ENCODE measurements at places on chromosomes 11 and 22. TPM values are rescaled to one million over a fixed set of nuclear protein-coding genes. Genes with fewer than 3 reads are reported as not detected.

DNA sequence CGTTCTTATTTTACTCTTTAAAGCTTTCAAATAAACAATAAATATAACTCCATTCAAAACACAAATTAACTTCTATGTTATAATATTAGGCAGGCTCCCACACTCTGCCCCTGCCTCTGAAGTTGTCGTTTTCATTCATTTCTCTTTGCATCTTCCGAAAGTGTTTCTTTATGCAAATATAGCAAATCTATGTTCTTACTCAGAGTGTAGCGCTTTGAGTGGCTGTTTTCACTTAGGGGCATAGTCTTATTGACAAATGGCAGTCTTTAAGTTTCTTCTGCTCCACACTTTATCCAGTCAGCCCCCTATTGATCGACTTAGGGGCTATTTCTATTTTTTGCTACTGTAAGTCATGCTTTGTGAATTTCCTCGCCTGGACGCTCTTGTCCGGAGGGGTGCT lies 45.3 kb upstream of the RTL6 start:
- H3K27ac ChIP-seq = no peak overlapping the region
- DNase-seq = no peak
- no peaks in the 10 kb centered on the region for H3K27me3 ChIP-seq
- H3K36me3 ChIP-seq = no peaks in the 10 kb centered on the region
- H3K4me1 ChIP-seq = no peaks in the 10 kb centered on the region

- H3K4me3 ChIP-seq = no peak overlapping the region
- H3K4me1 ChIP-seq = no peaks in the 10 kb centered on the region
- H3K27ac ChIP-seq = no peak overlapping the region
- DNase-seq = no peak
- no peaks in the 10 kb centered on the region for H3K36me3 ChIP-seq
Measured at GRCh38 chr11:102799681-102800340, 1.9 kb upstream of the MMP1 start.

DNA sequence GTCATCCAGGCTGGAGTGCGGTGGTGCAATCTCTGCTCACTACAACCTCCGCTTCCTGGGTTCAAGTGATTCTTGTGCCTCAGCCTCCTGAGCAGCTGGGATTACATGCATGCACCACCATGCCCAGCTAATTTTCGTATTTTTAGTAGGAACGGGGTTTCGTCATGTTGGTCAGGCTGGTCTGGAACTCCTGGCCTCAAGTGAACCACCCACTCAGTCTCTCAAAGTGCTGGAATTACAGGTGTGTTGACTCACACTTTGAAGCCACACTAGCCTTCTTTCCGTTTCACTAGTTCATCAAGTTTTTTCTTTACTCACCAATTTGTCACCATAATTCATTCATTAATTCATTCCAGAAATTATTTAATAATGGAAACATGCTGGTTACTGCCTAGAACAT lies 298.4 kb upstream of the MTNR1B start:
- no peak overlapping the region for H3K27ac ChIP-seq
- H3K4me1 ChIP-seq = no peaks in the 10 kb centered on the region
- no peaks in the 10 kb centered on the region for H3K36me3 ChIP-seq

DNA sequence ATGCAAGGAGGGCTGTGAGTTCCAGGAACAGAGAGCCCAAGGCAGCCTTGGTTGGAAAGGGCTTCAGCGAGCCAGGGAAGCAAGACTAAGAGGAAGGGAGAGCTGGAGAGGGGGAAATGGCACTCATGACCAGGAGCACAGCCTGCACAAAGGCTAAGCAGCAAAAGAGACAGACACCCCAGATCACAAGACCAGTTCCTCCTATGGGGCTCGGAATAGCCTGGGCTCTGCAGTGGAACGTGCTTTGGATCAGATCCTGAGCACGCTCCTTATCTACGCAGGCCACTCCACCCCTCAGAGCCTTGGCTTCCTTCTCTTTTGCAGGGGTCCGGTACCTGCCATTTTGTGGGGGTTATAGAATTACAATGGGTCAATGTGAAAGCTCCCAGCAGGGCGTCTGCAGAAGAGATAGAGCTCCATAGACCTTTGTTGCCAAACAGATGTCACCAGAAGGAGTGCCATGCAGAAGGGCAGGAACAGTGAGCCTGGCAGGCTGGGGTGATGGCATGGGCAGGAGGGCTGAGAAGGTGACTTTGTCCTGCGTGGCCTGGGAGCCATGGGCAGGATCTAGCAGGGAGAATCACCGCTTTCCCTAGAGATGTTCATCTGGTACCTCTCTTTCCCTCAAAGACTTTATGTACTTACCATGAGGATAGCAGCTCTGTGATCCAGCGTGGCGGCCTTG lies 33.8 kb downstream of the ZC3H7B start:
- H3K27me3 ChIP-seq = no peaks in the 10 kb centered on the region
- no peak overlapping the region for H3K4me3 ChIP-seq
- H3K36me3 ChIP-seq = no peaks in the 10 kb centered on the region
- H3K4me1 ChIP-seq = no peaks in the 10 kb centered on the region

DNA sequence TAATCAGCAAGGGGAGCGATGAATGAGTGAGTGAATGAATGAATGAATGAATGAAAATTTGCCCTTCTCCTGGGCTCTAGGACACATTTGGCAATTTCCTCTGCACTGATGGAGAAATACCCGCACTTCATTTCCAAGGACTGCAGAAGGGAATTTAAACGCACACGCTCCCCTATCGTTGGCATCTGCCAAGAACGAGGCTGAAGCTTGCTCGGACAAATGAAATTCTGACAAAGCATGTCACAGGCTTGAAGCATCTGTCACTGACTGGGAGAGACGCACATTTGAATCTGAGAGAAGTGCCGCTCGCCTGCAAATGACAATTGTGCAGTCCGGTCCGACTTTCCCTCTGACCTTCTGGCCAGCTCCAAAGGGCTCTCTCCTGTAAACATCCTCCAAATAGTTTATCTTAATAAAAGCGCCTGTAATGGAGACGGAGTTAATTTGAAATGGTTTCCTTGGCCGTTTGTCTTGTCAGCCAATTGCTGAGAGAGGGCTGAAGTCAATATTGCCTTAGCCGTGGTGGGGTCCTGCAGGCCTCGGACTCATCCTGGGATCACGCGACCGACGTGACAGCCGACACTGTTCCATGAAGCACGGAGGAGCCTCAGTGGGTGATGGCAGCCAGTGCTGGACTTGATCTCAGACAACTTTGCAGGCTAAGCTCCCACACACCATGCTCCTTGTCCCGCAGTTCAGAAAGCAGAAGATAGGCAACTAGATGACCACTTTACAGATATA lies 260.7 kb downstream of the MN1 start:
- H3K27ac ChIP-seq = no peak overlapping the region
- no peaks in the 10 kb centered on the region for H3K27me3 ChIP-seq
- no peaks in the 10 kb centered on the region for H3K36me3 ChIP-seq
- no peaks in the 10 kb centered on the region for H3K4me1 ChIP-seq
- DNase-seq = no peak

DNA sequence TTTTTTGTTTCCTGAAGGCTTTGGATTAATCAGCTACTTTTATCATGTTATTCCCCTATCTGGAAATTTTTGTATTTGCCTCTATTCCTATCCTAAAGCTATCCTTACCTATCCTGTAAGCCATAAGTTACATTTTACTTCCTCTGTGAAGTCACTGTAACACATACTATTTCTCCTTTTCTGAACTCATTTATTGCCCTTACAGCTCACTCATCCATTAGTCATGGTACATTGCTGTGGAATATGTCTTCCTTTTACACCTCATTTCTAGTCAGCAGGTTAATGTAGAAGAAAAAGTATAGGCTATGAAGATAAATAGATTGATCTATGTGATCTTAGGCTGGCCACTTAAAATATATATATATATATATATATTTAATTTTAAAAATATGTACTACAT lies 28.0 kb downstream of the SWAP70 start:
- H3K4me1 ChIP-seq = peaks cover 33% of the 10 kb centered on the region
- DNase-seq = peak; percentile 56
- H3K27ac ChIP-seq = no peak overlapping the region
- H3K4me3 ChIP-seq = no peak overlapping the region

DNA sequence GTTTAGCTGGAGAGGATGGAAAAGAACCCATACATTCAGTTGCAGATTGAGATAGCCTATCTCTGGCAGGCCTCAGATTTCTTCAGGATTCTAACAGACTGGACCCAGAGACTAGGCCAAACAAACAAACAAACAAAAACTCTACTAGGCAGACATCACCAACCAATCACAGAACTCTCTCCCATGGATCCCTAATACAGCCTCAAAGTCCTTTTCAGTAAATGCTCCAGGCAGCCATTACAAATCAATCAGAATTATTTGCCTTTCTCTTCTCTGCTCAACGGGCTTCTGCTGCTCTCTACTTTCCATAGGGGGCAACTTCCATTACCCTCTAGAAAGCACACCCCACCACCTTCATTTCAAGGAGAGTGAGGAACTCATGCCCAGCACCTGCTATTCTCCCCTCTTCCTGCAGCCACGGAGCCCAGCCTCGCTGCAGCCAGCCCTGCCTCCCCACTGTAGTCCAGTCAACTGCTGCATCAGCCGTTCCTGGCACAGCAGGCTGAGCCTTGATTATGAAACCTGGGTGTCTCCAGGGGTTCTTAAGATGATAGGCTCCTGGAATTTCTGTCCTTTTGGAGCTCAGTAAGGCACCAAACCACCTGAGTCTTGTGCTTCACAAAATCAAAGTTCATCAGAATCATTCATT lies 19.0 kb upstream of the SMIM35 start:
- H3K4me3 ChIP-seq = no peak overlapping the region
- no peaks in the 10 kb centered on the region for H3K4me1 ChIP-seq
- no peaks in the 10 kb centered on the region for H3K27me3 ChIP-seq
- no peak for DNase-seq
- no peaks in the 10 kb centered on the region for H3K36me3 ChIP-seq

DNA sequence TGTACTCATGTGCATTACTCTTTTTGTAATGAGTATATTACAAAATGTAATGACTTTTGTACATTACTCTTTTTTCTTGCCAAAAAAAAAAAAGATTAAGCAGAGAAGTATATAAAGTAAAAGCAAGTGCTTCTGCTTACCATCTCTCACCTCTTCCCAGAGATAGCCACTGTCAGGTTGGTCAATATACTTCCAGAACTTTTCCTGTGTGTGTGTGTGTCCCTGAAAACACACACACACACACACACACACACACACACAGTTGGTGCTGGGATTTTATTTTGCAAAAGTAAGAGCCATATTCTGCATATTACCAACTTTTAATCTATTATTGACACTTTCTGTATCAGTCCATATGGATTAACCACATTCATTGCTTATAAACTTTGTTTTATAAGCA lies 2.5 kb downstream of the IGLL5 start:
- no peak overlapping the region for H3K27ac ChIP-seq
- no peak for DNase-seq
- H3K36me3 ChIP-seq = no peaks in the 10 kb centered on the region
- H3K4me3 ChIP-seq = no peak overlapping the region
- H3K4me1 ChIP-seq = no peaks in the 10 kb centered on the region
- peaks cover 13% of the 10 kb centered on the region for H3K27me3 ChIP-seq

DNA sequence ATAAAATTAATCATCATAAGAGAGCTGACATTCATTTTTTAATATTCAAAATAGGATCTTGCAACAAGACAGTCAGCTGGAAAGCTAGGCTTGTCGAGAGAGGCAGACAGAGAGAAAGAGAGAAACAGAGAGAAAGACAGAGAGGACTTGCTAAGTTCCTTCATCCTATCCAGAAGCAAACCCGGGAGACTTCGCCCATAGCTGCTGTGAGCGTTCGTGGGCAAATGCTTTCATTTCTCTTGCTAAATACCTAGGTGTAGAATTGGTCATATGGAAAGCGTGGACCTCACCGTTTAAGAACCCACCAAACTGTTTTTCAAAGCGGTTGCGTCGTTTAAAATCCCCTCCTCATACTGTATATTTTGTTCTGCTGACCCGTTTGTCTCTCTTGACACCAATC lies 25.3 kb upstream of the KRTAP5-6 start:
- no peaks in the 10 kb centered on the region for H3K36me3 ChIP-seq
- DNase-seq = no peak
- H3K4me3 ChIP-seq = no peak overlapping the region
- H3K27me3 ChIP-seq = peaks cover 2% of the 10 kb centered on the region
- no peaks in the 10 kb centered on the region for H3K4me1 ChIP-seq

DNA sequence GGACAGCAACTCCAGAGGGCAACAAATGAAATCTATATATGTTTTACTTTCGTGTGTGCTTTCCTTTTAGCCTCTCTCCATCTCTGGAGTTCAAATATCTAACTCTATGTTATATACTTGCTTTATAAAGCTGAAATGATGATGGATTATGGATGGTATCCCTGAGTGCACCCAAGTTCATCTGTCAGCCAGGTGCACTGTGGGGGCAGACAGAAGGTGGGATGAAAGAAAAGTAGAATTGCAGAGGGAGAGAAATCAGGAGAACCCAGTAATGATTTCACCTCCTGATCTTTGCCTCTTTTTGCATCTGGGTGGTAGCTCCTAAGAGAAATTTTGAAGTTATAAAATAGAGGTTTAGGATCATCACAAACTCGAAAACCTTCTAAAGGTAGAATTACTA lies 2.4 kb downstream of the MUC15 start:
- H3K4me1 ChIP-seq = no peaks in the 10 kb centered on the region
- H3K36me3 ChIP-seq = no peaks in the 10 kb centered on the region
- H3K4me3 ChIP-seq = no peak overlapping the region
- H3K27me3 ChIP-seq = no peaks in the 10 kb centered on the region

DNA sequence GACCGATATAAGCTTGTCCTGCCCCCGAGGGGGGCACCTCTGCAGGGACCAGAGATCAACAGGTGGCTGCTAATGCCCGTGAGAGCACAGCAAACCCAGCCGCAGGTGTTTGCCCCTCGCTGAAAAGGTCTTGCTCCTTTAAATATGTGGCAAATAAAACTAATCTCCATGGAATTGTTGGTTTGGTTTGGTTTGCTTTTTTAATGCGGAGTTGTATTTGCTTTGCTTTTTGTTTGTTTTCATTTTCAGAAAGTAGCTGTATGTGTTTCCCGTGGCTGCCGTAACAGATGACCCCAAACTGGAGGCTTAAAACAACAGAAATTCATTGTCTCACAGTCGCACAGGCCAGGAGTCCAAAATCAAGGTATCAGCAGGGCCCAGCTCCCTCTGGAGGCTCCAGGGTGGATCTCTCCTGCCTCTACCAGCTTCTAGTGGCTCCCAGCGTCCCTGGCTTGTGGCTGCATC lies 93.0 kb downstream of the CELSR1 start:
- no peaks in the 10 kb centered on the region for H3K27me3 ChIP-seq
- no peak for DNase-seq
- peaks cover 3% of the 10 kb centered on the region for H3K4me1 ChIP-seq
- H3K27ac ChIP-seq = no peak overlapping the region
- H3K36me3 ChIP-seq = no peaks in the 10 kb centered on the region

GGTLC3 gene
- total RNA-seq = not detected

KCNK7 gene
- 0.69 TPM for total RNA-seq

BARX2 gene
- 3.9 TPM for total RNA-seq

DUSP18 gene
- 15.4 TPM for total RNA-seq

OR52E6 gene
- total RNA-seq = not detected

RIMBP3C gene
- 0.90 TPM for total RNA-seq

TMEM86A gene
- total RNA-seq = 0.31 TPM

ARRB1 gene
- 219 TPM for total RNA-seq

OR5T1 gene
- total RNA-seq = not detected

ELFN2 gene
- 2.9 TPM for total RNA-seq

RTN4R gene
- 16.3 TPM for total RNA-seq
